Occipital lobe (tissue), 3 donors: ENCODE measurements at places on chromosomes 11 and 22.

- no peak for DNase-seq
Measured at GRCh38 chr11:35178067-35178805, 39.3 kb downstream of the CD44 start.

DNA sequence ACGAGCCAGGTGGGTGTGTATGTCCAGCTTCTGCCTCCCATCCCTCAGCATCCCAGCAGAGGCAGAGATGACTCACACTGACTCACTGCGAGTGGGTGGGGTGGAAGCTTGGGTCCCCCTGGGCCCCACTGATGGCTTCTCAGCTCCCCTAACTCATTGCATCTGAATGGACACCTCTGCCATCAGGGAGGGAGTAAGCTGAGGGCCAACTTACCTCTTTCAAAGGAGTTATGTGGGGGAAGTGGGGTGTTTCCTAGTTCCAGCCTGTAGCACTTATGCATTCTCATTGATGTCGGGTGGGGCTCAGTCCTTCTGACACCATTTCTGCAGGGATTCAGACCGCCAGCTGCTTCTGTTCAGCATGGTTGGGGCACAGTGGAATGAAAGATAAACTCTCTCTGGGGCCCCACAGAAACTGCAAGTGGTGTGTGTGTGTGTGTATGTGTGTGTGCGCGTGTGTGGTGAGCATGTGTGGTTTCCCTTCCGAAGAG is 1425.8 kb downstream of the TBC1D22A start:
- no peak for DNase-seq

DNA sequence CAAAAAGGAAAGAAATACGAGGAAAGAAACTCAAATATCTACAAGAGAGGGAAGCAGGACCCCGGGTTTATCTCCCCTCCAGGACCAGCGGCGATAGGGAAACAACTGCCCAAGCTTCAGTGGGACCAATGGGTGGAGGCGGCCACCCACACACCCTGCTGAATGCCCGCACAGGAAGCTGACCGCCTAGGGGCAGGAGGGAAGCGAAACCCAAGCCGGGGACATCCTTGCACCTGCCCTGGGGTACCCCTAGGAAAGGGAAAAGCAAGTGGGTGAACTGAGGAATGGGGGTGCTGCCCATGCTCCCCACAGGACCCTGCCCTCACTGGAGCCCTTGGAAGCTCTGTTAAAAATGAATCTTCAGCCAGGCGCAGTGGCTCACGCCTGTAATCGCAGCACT is 27.6 kb upstream of the HMOX1 start:
- no peak for DNase-seq

- DNase-seq = no peak
Measured at GRCh38 chr22:35620624-35621251, 3.6 kb upstream of the MB start.

- no peak for DNase-seq
Measured at GRCh38 chr11:107778839-107779517, 67.1 kb upstream of the SLN start.

DNA sequence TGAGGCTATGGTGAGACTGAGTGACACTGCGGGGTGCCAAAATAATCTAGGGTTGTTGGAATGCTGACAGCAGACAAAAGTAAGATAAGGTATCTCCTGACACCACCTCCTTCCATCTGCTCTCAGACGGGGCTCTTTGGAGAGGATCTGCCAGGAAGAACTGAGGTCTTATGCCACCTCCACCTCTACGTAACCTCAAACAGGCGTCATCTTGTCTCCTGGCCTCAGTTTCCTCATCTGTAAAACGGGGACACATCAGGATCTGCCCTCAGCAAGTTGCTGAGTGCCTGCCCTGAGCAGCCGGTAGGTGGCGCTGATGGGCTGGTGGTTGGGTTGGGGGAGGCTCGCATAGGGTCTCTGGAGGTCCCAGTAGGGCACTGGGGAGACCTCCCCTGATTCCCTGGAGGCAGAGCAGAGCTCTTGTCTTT is 1.7 kb upstream of the MYEOV start:
- no peak for DNase-seq

DNA sequence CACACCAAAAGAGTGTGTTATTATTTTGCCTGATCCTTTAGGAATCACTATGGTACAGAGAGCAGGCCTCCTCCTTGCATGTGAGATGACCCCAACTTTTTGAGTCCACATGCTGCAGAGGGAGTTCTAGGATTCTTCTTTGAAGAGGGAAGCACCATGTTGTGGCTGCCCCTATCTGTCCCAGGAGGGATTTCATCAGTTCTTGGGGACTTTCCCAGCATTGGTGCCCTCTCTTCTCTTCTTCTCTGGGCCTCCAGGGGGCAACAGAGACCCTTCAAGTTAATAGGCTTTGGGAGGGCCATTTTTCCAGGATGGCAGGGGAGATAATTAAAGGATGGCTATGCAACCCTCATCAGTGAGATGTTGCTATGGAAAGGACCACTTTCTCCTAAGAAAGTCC is 3.6 kb downstream of the MMP1 start:
- no peak for DNase-seq

DNA sequence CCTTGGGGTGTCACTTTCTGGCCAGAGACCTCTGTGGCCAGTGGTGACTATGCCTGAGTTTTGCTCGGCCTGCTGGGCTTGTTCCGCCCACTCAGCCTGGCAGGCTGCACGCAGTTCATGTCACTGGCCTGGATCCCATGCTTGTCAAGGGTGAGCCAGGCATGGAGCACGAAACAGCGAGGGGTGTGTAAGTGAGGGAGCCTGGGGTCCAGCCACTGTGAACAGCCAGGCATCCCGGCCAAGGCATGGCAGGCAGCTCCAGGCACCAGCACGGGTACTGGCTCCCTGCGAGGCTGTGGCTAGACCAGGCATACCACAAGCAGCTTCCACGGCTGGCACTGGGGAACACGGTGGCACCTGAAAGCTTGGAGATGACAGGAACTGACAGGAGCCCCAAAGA is 214.3 kb downstream of the LRRC4C start:
- no peak for DNase-seq

- no peak for DNase-seq
Measured at GRCh38 chr11:48154151-48154550, 62.5 kb upstream of the OR4B1 start.

- DNase-seq = no peak
Measured at GRCh38 chr22:36871669-36872081, 10.9 kb downstream of the NCF4 start.

- no peak for DNase-seq
Measured at GRCh38 chr11:33539751-33540150, 160.9 kb downstream of the C11orf91 start.

- no peak for DNase-seq
Measured at GRCh38 chr11:73156114-73156513, 14.0 kb upstream of the FCHSD2 start.

DNA sequence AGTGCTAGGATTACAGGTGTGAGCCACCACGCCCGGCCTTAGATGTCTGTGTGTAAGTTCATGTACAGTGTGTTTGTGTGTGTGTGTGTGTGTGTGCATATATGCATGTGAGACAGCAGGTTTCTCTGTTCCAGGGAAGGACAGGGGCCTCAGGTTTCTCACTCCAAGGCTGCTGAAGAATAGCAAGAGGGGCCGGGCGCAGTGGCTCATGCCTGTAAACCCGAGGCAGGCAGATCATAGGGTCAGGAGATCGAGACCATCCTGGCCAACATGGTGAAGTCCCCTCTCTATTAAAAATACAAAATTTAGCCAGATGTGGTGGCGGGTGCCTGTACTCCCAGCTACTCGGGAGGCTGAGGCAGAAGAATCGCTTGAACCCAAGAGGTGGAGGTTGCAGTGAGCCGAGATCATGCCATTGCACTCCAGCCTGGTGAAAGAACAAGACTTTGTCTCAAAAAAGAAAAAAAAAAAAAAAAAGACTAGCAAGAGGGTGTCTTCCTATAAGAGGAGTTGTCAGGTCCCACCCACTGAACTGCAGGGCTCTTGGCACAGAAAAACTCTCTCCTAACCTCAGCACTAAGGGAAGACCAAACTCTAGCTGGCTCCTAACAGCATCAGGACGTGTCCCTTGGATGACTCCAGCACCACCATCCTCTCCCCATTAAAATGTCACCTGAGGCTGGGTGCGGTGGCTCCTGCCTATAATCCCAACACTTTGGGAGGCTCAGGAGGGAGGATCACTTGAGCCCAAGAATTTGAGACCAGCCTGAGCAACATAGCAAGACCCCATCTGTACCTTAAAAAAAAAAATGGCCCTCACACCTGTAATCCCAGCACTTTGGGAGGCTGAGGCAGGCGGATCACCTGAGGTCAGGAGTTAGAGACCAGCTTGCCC is 40.0 kb downstream of the TST start:
- DNase-seq = no peak

GRCh38 chr11:131094827-131095226 is 178.5 kb upstream of the SNX19 start:
- no peak for DNase-seq

DNA sequence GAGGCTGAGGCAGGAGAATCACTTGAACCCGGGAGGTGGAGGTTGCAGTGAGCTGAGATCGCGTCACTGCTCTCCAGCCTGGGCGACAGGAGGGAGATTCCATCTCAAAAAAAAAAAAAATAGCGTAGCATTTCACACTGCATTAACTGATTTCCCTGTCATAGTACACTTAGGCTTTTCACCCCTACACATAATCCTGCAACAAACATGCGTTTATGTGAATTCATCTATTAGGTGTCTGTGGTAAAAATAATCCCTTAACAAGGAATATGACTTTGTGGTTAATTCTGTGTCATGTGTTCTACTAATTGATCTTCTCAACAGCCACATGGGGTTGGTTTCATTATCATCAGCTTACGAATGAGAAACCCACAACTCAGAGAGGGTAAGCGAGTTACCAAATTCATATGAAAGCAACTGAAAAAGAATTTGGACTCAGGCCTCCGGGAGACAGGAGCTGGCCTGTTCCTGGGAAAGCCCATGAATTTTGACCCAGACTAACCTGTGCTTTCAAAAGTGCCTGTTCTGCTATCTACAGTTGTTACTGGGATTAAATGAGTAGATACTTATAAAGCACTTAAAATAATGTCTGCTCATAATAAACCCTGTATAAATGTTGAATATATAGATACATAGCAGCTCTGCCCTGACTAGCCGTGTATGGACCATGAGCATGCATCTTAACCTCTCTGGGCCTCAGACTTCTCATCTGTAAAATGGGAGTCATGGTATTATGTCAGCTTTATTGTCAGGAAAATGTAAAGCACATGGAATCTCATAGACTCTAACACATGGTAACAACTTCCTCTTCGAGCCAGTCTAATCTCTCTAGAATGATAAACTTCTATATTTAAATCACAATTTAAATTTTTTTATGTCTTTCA is 36.6 kb downstream of the KCNJ1 start:
- no peak for DNase-seq

DNA sequence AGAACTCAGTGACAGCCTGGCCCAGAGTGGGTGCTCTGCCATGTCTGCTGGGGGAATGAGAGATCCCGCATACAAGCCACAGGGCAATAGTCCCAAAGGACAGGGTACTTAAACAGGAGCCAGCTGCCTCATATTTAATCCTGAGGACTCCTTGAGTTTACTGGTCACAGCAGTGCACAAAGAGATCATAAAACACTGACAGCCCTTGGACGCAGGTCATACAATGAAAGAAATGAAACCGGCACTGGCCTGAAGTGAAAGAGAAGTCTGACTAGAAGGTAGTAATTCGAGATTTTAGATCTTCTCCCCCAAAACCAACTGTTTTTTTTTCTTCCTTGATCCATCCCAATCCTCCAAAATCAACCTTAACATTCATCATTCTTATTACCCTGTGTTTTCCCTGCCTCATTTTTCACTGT is 299.8 kb upstream of the SYN3 start:
- DNase-seq = no peak

GRCh38 chr11:111829185-111829968 is 42.0 kb downstream of the ALG9 start:
- DNase-seq = no peak

DNA sequence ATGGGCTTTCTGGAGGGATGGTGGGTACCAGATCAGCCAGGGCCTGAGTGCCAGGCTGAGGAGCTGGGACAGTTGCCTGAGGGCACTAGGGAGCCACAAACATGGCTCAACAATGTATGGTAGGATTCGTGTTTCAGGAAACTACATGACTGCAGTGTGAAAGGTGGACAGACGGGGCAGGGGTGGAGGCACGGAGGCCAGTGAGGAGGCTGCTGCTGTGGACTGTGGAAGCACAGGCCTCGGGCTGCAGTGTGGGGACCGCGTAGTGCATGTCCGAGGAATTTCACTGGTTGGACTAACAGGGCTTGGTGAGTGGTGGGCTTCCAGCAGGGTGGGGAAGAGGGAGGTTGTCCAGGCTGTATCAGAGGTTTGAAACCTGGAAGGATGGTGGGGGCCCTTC is 7.8 kb downstream of the P2RY2 start:
- no peak for DNase-seq

- DNase-seq = no peak
Measured at GRCh38 chr11:2990617-2991451, 1.3 kb downstream of the NAP1L4 start.

- no peak for DNase-seq
Measured at GRCh38 chr11:27520226-27520625, 13.7 kb upstream of the LIN7C start.

GRCh38 chr11:67442504-67443404 is 522 bp downstream of the CORO1B start:
- DNase-seq = no peak

DNA sequence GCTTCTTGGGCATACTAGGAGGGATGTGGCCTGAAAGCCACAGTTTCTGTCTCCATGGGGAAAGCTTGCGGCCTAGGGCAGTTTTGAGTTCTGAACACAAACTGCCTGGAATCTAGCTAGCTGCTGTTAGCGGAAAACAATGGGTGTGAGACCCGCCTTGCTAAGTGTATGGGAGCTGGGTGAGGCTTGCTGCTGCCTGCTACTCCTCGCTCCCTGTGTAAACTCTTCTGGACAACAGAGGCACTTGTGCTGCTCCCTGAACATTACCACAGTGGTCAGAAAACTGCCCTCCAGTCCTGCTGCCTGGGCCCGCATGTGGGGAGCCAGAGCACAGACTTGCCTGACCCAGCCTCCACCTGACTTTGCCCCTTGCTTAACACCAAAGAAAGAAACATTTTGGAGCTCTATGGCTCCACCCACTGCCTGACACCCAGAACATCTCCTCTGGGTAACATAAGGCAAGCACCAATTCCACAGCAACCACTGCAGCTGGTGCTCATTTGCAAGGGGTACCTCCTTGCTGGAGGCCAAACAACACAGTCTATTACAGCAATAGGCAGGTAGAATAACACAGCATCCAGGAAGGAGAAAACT is 766.3 kb upstream of the RAG2 start:
- DNase-seq = no peak
